Sigmoid colon (tissue), 7 donors: ENCODE measurements at places on chromosomes 1 and 21. TPM values are rescaled to one million over a fixed set of nuclear protein-coding genes. Genes with fewer than 3 reads are reported as not detected.

Gene LRRC8B
- 4.1 TPM for polyA plus RNA-seq

Gene KHDC4
- 10.2 TPM for polyA plus RNA-seq

Gene HMCN1
- polyA plus RNA-seq = 0.46 TPM

Gene PMVK
- 54.1 TPM for polyA plus RNA-seq

Gene BLACAT1
- polyA plus RNA-seq = not detected

Gene CATSPERE
- 0.31 TPM for polyA plus RNA-seq

Gene PLEKHA6
- polyA plus RNA-seq = 22.2 TPM

Gene CACNA1S
- polyA plus RNA-seq = not detected

Gene TPRG1L
- 85.9 TPM for polyA plus RNA-seq

Gene NPPA
- 8.6 TPM for polyA plus RNA-seq

Gene ADAMTS4
- polyA plus RNA-seq = 4.5 TPM

Gene CD1E
- polyA plus RNA-seq = 0.50 TPM

Gene SIM2
- 0.01 TPM for polyA plus RNA-seq

Gene NOTCH2
- 2.8 TPM for polyA plus RNA-seq

Gene PIGR
- polyA plus RNA-seq = 569 TPM

Gene REN
- 1.8 TPM for polyA plus RNA-seq

Gene HRNR
- polyA plus RNA-seq = not detected

Gene LCE2B
- not detected for polyA plus RNA-seq

Gene LRRIQ3
- polyA plus RNA-seq = 0.34 TPM

Gene DCDC2B
- not detected for polyA plus RNA-seq

Gene NCAM2
- polyA plus RNA-seq = not detected

Gene COL24A1
- 1.5 TPM for polyA plus RNA-seq

Gene MANEAL
- 5.2 TPM for polyA plus RNA-seq

Gene DNASE2B
- not detected for polyA plus RNA-seq

Gene GJB3
- polyA plus RNA-seq = 1.2 TPM

Gene PPM1J
- polyA plus RNA-seq = 0.60 TPM
